Bronchial smooth muscle cell (primary cell): ENCODE measurements at places on chromosomes 16 and 17. TPM values are rescaled to one million over a fixed set of nuclear protein-coding genes. Genes with fewer than 3 reads are reported as not detected.

Gene TP53TG3C
- not detected in 2 replicates for total RNA-seq

Gene KRT24
- not detected in 2 replicates for total RNA-seq

Gene SDR42E1
- total RNA-seq, result 0.16 and 0.26 TPM in 2 replicates

Gene ZFHX3
- 4.3 and 4.7 TPM in 2 replicates for total RNA-seq

Gene SOST
- 0.09 TPM in 1 of 2 replicates, not detected in the other for total RNA-seq

Gene TMC5
- total RNA-seq, result not detected in 2 replicates

Gene SDK2
- under 0.01 TPM in 2 replicates for total RNA-seq

Gene RHBDL1
- total RNA-seq, result 3.9 and 5.0 TPM in 2 replicates

Gene MT1X
- total RNA-seq, result 24.3 and 45.7 TPM in 2 replicates
